ENCODE measurements at places on chromosomes 4 and X.

- no peak for DNase-seq
Measured at GRCh38 chr4:107616838-107617389, 103.1 kb downstream of the PAPSS1 start.

GRCh38 chr4:163598489-163598888 is 104.0 kb downstream of the TMA16 start:
- DNase-seq = no peak

GRCh38 chr4:139528377-139529005 is 27.5 kb downstream of the SETD7 start:
- no peak for DNase-seq

DNA sequence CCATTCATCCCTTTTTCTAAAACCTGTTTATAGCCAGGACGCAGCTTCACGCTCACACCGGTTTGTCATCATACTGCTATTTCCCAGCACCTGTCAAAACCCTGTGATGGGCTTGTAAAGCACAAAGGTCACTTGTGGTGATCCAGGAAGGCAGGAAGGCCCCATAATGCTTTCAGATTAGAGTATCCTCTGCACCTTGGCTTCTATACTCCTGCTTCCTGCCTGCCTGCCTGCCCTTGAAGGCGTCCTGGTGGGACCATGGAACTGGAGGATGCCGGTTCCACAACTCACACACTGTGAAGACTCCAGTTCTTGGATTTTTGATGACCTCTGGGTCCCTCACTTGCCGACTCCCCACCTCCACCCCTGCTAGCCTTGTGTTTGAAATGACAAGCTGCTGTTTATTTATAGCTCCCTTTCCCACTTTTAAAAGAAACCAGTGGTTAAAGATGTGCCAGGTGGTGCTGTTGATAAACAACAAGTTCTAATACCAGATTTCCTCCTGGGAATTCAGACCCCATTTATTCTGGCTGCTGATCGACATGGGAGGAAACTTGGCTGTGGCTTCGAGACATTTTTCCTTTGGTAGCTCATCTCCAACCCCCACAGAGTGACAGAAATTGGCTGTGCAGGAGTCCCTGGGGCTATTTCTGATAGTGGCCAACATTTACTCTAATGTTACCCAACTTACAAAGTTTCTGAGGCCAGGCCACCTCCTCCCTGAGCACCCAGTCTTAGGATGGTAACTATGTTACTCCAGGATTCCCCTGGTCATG is 211.5 kb downstream of the KDR start:
- DNase-seq = no peak

DNA sequence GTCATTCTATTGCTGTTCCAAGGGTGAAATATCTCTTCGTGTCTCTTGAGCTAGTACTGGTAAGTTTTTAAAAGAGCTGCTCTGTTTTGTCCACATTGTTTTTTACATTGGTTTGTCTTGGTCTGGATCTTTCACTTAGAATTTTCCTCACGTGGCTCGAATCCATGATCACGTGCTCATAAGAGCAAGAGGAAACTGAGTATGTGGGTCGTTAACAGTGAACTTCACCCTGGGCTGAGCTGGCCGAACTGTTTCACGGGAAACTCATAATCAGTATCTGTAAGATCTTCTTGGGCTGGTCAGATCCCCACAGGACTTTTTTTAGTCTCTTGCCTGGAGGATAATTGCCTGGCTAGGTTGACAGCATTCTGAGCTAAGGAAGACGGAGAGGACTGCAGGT is 77.8 kb upstream of the HELT start:
- DNase-seq = no peak

GRCh38 chr4:55359397-55359916 is 13.4 kb downstream of the SRD5A3 start:
- DNase-seq = no peak
